ENCODE measurements at places on chromosomes 3 and 15.

DNA sequence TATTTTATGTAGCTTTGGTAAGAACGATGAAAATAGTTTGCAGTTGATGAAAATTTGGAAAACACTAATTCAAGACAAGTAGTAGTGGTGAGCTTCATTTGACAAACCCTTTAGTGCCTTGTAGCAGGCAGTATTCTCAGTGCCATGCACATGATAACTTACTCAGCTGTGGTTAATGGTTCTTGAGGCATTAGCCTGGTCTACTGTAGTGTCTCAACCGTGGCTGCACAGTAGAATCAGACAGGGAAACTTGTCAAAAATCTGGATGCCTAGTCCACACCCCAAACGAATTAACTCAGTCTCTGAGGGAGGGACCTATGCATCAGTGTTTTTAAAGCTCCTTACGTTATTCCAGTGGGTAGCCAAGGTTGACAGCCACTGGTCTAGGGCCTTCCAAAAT lies 45.4 kb downstream of the PSMD6 start:
- DNase-seq, result no peak

- DNase-seq, result no peak
These were observed 1.6 kb upstream of the ANXA2 start for GRCh38 chr15:60399246-60399915.

DNA sequence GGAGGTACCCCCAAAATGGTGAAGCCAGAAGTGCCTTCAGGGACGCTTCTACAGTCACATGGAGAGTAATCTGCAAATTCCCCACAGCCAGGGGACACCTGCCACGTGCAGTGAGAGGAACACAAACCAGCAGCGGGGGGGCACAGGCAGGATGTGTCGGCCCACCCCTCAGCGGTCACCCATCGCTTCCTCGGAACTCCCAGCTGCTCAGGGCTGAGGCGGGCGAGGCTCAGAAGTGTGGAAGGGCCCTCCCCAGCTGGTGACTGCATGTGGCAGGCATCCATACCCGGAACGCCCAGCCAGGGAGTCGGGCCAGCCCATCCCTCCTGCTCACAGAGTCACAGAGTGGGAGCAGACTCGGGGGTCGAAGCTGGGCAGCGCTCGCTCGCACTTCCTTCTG lies 63.7 kb downstream of the SLC12A8 start:
- no peak for DNase-seq

DNA sequence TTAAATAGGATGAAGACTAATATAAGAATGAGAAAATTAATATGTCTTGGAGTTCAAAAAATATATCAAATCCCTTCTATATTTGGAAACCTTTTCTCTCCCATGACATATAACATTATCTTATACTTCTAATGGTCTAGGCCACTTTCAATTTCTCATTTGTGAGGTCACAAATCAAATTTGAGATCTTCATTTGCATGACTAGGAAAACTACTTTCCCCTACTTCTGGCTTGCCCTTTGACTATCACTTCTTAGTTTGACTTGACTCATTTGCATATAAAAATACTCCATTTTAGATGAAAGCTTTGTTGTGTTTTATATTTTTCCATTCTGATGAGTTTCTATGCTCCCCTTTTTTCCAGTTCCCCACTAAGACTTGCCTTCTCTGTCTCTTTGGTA lies 598.6 kb upstream of the TBL1XR1 start:
- DNase-seq, result no peak

DNA sequence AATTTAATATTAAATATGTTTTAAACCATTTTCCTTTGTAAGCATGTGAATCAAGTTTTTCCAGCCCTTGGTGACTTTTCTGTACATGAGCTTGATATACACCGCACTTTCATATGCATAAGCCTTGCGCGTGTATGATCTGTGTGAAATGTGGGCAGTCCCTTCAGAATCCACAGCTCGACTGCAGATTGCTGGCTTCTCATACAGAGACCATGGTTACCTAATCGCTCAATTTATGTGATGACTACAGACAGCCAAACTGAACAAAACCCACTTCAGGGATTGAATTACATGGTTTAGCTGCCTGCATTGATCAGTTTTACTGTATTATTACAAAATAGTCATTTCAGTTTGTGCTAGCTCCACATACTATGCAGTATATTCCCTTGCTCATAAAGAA lies 212.3 kb upstream of the NECTIN3 start:
- DNase-seq, result no peak

DNA sequence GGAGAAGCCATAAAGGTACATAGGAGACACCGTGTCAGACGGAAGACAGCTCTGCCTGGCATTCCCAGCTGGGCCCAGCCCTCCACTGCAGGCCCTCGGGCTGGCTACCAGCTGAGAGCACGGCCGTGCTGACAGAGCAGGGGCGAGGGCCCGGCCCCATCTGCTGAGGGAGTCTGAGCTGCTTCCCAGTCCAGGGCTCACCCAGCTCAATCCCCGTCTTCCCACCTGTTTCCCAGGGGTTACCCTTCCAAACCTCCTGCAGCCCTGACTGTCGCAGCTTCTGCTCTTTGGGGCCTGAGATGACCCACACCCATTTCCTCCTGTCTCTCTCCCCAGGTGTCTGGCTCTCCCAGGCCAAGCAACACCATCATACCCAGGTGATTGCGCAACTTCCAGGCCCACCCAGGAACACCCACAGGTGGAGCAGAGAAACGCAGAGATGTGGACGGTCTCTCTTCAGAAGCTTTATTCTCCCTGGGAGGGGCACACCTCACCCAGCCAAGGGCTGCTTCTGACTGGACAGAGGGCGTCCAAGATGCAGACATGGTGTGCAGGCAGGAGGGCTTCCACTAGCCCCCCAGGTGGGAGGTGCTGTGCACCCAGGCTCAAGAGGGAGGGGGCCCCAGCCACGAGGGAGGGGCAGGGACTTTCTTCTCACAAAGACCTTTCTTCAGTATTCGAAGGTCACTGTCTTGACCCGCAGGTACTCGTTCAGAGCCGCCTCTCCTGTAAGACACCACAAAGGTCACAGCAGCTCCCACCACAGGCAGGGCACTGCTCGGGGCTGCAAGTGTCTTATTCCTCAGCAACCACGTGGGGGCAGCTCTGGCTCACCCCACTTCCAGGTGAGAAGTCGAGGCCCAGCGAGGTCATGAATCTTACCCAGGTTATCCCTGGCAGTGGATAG lies 19.4 kb upstream of the SLC41A3 start:
- no peak for DNase-seq

GRCh38 chr3:195263925-195264600 lies 6.9 kb downstream of the XXYLT1 start:
- no peak for DNase-seq

DNA sequence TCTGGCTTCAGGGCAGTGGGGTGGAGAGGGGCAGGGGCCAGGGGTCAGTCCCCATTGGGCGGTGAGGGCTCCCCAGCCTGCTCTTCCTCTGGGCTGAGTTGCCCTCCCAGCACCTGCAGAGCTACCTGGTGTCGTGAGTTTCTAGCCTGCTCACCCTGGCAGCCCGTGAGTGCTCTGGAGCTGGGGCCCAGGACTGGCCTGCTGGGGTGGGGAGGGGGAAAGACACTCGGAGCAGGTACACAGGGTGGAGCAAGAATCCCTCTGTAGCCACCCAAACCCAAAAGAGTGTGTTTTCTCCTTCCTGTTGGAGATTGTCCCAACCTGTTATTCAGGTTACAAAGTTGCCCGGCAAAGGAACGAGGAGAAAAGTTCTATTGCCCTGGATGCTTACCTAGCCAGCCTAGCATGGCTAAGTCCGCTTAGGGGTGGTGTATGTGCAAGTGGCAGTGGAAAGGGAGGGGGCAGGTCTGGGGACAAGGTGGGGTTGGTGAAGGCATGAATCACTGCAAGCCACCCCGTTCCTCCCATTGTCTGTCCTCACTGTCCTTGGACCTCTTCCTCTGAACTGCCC lies 8.9 kb downstream of the FAM3D start:
- DNase-seq, result no peak

GRCh38 chr3:187516446-187517185 lies 148.4 kb downstream of the RTP4 start:
- DNase-seq, result no peak

Measured in naive thymus-derived CD8-positive, alpha-beta T cell (primary cell).